CD4-positive, alpha-beta T cell treated with Interleukin-12 subunit alpha and Interleukin-12 subunit beta, for 1 hour (primary cell): ENCODE measurements at places on chromosomes 13 and 19.

DNA sequence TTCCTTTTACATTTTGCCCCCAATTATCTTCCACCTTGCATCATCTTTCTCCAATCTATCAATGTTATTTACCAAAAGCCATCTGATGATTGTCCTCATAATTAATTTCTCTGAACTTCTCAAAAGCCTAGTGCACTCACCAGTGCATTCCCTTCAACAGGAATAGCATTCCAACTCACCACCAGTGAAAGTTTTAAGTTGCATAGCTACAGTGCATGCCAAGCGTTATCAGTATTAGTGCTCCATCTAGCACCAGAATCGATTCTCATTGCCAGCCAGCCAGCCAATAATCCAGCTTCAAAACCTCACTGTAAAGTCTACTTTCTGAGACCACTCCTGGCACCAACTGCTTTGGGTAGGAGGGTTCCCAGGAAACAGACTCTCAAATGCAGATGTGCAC lies 7.4 kb downstream of the MYCBP2 start:
- no peak for DNase-seq

DNA sequence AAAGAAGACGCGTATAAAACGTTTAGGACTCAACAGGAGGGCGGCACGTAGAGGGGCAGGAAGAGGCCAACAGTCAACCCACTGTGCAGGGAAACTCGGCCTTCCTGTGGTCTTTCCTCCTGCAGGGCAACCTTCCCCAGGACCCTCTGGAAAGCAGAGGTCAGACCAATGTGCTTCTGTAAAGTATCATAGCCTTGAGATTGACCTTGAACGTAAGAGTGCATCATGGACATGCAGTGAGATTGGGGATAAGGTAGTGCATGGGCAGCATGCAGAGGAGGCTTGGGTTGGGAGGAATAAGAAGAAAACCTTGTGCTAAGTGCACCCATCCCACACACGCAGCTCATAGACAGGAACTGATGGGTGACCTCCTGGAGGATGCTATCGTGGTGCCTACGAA lies 34.0 kb upstream of the ZNF507 start:
- DNase-seq, result no peak

DNA sequence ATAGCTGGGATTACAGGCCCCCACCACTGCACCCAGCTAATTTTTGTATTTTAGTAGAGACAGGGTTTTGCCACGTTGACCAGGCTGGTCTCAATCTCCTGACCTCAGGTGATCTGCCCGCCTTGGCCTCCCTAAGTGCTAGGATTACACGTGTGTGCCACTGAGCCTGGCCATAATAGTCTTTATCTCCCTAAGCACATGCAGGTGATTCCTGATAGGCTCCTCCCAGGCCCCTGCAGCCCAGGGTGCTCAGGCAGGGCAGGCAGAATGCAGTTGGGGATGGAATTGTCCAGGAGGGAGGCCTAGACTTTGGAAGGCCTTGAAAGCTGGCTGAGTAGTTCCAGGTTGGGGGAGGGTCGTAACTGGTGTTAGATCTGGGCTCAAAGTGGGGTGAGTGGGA lies 8.5 kb downstream of the ZNF526 start:
- DNase-seq, result no peak

DNA sequence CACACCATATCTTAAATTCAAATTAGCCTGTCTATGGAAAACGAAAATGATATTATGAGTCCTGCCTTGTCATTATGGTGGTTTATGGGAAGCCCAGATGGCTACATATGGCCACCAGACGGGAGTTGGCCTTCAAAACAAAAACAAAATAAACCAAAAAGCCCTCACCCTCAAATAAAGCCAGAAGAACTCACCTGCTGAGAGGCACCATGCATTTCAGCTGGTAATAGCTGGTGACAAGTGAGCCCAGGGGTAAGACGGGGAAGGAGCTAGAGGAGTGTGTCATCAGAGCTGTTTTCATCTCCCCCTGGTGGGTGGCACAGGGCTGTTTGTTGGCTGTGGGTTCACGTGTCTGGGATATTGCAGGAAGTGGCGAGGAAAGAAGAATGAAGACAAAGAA lies 152.9 kb downstream of the EFNB2 start:
- DNase-seq, result no peak
